ENCODE measurements at places on chromosomes 1 and 21. TPM values are rescaled to one million over a fixed set of nuclear protein-coding genes. Genes with fewer than 3 reads are reported as not detected.

RASSF5 gene
- total RNA-seq = 218 TPM

CCDC185 gene
- not detected for total RNA-seq

GUCA2B gene
- not detected for total RNA-seq

OLFML3 gene
- 0.49 TPM for total RNA-seq

CACNA1S gene
- total RNA-seq = not detected

RERE gene
- 45.8 TPM for total RNA-seq

DNA sequence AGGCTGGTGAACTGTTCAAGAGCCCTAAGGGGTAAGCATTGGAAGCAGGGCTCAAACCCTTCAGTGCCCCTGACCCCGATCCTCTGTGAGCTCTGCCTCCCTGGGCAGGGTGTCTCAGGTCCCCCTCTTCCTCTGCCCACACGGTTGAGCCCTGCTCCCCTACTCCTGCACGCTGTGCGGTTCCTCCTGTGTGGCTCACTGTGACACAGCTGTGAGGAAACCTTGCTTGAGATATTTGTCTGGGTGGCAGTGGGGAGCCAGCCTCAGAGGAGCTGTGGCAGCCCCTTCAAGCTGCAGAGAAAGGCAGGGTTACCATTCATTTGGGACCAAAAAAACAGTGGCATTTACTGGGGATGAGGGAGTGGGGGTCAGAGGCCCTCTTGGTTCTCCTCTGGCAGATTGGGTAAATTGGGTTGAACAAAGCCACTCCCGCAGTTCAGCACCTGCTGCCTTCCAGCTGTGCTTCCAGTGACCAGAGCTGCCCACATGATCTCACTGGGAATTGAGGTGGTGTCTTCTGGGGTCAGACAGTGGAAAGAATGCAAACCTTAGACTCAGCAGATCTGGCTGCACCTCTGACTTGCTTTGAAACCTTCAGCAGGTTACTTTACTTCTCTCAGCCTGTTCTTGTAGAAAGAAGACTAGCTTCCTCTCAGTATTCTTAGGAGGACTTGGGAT lies 60.6 kb upstream of the CD1D start:
- H3K27me3 ChIP-seq = peaks cover 46% of the 10 kb centered on the region
- H3K4me1 ChIP-seq = peaks cover 6% of the 10 kb centered on the region
- no peak overlapping the region for H3K4me3 ChIP-seq
- H3K36me3 ChIP-seq = no peaks in the 10 kb centered on the region
- H3K27ac ChIP-seq = no peak overlapping the region

GRCh38 chr1:31675161-31675560 lies 28.7 kb downstream of the COL16A1 start:
- no peak overlapping the region for H3K27ac ChIP-seq
- H3K36me3 ChIP-seq = no peaks in the 10 kb centered on the region

DNA sequence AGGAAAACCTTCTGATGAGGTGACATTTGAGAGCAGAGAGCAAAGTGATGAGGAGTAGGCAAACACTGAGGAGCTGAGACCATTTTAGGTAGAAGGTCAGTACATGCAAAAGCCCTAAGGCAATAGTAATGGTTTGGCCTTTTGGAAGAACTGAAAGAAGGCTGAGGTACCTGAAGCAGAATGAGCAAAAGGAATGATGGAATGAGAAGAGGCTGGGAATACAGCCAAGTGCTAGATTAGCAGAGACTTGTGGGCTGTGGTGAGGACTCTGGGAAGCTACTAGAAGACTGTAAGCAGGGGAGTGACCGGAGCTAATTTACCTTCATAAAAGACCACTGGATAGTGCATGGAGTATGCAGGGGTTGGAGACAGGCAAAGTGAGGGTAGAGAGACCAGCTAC lies 77.9 kb downstream of the GFI1 start:
- no peak overlapping the region for H3K4me3 ChIP-seq
- no peak for DNase-seq
- peaks cover 19% of the 10 kb centered on the region for H3K4me1 ChIP-seq
- peaks cover 4% of the 10 kb centered on the region for H3K36me3 ChIP-seq
- H3K27me3 ChIP-seq = no peaks in the 10 kb centered on the region

DNA sequence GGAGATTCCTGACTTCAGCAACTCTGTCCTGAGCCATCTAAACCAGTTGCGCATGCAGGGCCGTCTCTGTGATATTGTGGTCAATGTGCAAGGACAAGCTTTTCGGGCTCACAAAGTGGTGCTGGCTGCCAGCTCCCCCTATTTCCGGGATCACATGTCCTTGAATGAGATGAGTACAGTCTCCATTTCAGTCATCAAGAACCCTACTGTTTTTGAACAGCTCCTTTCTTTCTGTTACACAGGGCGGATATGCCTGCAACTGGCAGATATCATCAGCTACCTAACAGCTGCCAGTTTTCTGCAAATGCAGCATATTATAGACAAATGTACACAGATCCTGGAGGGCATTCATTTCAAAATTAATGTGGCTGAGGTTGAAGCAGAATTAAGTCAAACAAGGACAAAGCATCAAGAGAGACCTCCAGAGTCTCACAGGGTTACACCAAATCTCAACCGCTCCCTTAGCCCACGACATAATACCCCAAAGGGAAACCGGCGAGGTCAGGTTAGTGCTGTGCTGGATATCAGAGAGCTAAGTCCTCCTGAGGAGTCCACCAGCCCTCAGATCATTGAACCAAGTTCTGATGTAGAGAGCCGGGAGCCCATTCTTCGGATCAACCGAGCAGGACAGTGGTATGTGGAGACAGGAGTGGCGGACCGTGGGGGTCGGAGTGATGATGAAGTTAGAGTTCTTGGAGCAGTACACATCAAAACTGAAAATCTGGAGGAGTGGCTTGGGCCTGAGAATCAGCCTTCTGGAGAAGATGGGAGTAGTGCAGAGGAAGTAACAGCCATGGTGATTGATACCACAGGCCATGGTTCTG lies 2.3 kb downstream of the ZBTB37 start:
- H3K4me1 ChIP-seq = peaks cover 40% of the 10 kb centered on the region
- H3K27ac ChIP-seq = peak overlapping the region; percentile 84
- H3K36me3 ChIP-seq = peaks cover 50% of the 10 kb centered on the region
- no peaks in the 10 kb centered on the region for H3K27me3 ChIP-seq
- peak; percentile 57 for DNase-seq

- no peak for DNase-seq
- no peaks in the 10 kb centered on the region for H3K27me3 ChIP-seq
- no peak overlapping the region for H3K27ac ChIP-seq
Observed at GRCh38 chr1:218123968-218124367, 161.1 kb upstream of the RRP15 start.

- no peak overlapping the region for H3K27ac ChIP-seq
- no peak overlapping the region for H3K4me3 ChIP-seq
- no peaks in the 10 kb centered on the region for H3K36me3 ChIP-seq
- no peaks in the 10 kb centered on the region for H3K4me1 ChIP-seq
- no peak for DNase-seq
- no peaks in the 10 kb centered on the region for H3K27me3 ChIP-seq
Observed at GRCh38 chr1:10643607-10644306, 152.7 kb downstream of the CASZ1 start.

GRCh38 chr21:45043541-45044020 lies 30.8 kb upstream of the ADARB1 start:
- peaks cover 6% of the 10 kb centered on the region for H3K27me3 ChIP-seq
- no peak overlapping the region for H3K27ac ChIP-seq
- no peaks in the 10 kb centered on the region for H3K4me1 ChIP-seq

DNA sequence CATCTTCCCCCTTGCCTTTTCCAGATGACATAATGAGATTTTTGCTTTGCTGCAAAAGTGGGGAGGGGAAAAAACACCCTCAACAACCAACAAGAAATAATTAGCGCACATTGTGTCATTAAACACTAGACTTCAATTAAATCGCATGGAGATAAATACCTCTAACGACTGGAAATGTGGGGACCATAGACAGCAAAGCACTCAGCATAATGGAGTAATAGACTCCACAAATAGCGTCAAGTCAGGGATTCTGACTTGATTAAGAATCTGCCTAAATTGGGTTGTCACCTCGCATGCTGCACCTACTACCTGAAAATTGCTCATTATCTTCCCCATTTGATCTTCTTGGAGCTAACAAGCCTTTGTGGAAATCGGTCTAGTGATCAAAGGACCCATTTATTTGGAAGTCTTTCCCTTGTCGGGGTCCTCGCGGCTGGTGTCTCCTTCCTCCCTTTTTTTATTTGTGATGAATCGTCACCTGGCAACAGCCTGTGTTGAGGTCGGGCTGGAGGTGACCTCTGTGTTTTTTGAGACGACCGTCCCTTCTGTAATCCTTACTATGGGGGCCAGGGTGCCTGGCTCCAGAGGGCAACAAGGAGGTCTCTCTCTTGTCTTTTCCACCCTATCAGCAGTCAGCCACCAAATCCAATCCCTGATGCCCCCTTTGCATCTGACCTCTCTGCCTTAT lies 75.3 kb upstream of the IGSF21 start:
- H3K4me3 ChIP-seq = no peak overlapping the region
- no peaks in the 10 kb centered on the region for H3K36me3 ChIP-seq
- DNase-seq = no peak
- H3K27ac ChIP-seq = no peak overlapping the region

- peaks cover 9% of the 10 kb centered on the region for H3K27me3 ChIP-seq
- H3K27ac ChIP-seq = no peak overlapping the region
- no peaks in the 10 kb centered on the region for H3K36me3 ChIP-seq
- H3K4me3 ChIP-seq = no peak overlapping the region
Observed at GRCh38 chr1:170495006-170495405, 37.0 kb upstream of the GORAB start.

DNA sequence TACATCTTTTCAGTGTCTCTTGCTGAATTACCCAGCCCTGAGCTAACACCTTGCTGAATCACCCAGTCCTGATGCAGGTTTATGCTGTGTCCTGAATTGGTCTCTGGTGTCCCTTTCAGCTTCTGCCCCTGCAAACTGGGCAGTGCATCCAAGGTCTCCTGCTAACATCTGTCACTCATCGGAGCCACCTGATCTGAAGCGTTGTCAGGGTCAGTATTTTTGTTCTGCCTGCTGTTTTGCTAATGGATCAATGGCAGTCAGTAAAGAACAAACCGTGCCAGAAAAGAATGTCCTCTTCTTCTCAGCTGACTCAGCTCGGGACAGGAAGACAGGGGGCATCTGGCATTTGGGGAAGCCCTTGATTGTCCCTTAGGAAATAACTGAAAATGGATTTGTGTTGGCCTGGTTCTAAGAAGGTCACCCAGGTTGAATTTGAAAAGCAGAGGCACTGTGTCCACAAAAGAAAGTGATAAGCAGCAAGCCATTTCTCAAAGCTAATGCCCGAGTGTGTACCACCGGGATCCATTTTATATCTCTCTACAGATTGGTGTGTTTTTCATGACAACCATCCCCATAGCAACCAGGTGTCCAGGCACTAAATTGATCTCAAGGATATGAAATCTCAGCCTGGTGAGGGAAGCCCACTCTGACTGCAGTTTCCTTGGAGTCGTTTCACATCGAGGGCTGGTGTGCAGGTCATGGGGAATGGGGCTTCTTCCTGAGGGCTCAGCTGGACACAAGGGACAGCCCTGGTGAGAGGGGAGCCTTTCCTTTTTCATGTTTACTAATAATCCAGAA lies 109.7 kb upstream of the IRF2BP2 start:
- no peaks in the 10 kb centered on the region for H3K36me3 ChIP-seq
- H3K27me3 ChIP-seq = no peaks in the 10 kb centered on the region
- H3K27ac ChIP-seq = no peak overlapping the region
- no peak overlapping the region for H3K4me3 ChIP-seq
- peaks cover 37% of the 10 kb centered on the region for H3K4me1 ChIP-seq
- no peak for DNase-seq

GRCh38 chr1:83418558-83418957 lies 580.4 kb downstream of the TTLL7 start:
- no peaks in the 10 kb centered on the region for H3K27me3 ChIP-seq
- no peak overlapping the region for H3K4me3 ChIP-seq
- no peak for DNase-seq
- no peaks in the 10 kb centered on the region for H3K36me3 ChIP-seq

- peaks cover 27% of the 10 kb centered on the region for H3K36me3 ChIP-seq
- no peak overlapping the region for H3K27ac ChIP-seq
- no peak for DNase-seq
- peaks cover 10% of the 10 kb centered on the region for H3K4me1 ChIP-seq
Observed at GRCh38 chr1:110364221-110364620, 25.0 kb downstream of the RBM15 start.

- H3K4me3 ChIP-seq = no peak overlapping the region
- no peak for DNase-seq
- peaks cover 60% of the 10 kb centered on the region for H3K27me3 ChIP-seq
- H3K4me1 ChIP-seq = peaks cover 7% of the 10 kb centered on the region
Observed at GRCh38 chr1:44422161-44422560, 17.1 kb downstream of the RNF220 start.

DNA sequence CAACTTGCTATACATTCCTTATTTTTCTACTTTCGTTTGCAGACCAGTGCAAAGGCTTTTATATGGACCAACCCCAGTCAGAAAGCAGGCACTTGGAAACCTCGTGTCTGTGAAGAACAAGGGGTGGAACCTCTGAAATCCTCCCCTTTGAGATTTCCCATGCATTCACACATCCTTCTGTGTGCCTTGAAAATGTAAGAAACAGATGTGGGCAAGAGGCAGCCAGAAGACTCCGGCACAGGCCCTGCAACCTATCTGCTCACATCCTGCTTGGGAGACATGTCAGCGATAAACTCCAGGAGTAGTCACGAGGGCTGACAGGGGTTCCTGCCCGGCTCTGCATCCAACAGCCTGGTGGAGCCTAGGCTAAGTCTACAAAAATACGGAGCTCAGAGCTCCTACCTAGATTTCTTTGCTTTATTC lies 42.5 kb downstream of the ETS2 start:
- H3K36me3 ChIP-seq = no peaks in the 10 kb centered on the region
- no peak for DNase-seq
- H3K27ac ChIP-seq = no peak overlapping the region

- DNase-seq = no peak
- peaks cover 2% of the 10 kb centered on the region for H3K27me3 ChIP-seq
- H3K4me3 ChIP-seq = no peak overlapping the region
- H3K36me3 ChIP-seq = no peaks in the 10 kb centered on the region
- H3K4me1 ChIP-seq = no peaks in the 10 kb centered on the region
Observed at GRCh38 chr21:43318841-43319781, 107.8 kb downstream of the SIK1 start.

DNA sequence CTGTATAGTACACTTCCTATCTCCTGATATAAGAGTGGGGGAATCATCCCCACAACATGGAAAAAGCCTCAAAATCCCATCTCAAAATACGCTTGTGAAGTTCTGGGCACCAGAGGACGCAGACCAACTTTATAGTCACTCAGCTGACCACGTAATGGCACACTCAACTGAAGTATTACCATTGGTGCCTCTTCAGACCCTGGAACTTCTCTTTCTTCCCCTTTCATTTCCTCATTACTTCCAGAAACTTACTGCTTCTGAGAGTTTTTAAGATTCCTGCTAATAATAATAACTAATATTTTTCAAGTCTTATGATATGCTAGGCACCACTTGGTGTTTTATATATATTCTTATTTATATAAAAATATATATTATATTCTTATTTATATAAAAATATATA lies 202.6 kb downstream of the PTPRC start:
- H3K4me3 ChIP-seq = no peak overlapping the region
- H3K4me1 ChIP-seq = no peaks in the 10 kb centered on the region
- no peaks in the 10 kb centered on the region for H3K27me3 ChIP-seq
- no peak overlapping the region for H3K27ac ChIP-seq

GRCh38 chr21:42440187-42440792 lies 36.6 kb downstream of the UBASH3A start:
- peaks cover 91% of the 10 kb centered on the region for H3K36me3 ChIP-seq
- peak overlapping the region; percentile 44 for H3K4me3 ChIP-seq
